RWPE2 (cell line): ENCODE measurements at places on chromosomes 1 and 21.

DNA sequence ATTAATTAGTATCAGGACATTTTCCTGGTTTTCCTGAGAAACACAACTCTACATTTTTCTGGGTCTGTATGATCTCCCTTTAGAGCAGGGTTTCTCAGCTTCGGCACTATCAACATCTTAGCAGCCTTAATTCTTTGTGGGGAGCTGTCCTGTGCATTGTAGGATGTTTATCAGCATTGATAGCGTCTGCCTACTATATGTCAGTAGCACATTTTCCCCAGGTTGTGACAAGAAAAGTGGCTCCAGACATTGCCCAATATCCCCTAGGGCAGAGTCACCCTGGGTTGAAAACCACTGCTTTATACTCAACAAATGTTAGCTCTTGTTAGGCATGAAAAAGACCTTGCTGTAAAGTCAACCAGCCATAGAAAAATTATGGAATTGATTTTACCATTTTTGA, 195.1 kb upstream of the FMN2 start:
- H3K27ac ChIP-seq, result no peak overlapping the region
- no peaks in the 10 kb centered on the region for H3K36me3 ChIP-seq
- no peak for DNase-seq
- no peaks in the 10 kb centered on the region for H3K27me3 ChIP-seq
- no peaks in the 10 kb centered on the region for H3K4me1 ChIP-seq

DNA sequence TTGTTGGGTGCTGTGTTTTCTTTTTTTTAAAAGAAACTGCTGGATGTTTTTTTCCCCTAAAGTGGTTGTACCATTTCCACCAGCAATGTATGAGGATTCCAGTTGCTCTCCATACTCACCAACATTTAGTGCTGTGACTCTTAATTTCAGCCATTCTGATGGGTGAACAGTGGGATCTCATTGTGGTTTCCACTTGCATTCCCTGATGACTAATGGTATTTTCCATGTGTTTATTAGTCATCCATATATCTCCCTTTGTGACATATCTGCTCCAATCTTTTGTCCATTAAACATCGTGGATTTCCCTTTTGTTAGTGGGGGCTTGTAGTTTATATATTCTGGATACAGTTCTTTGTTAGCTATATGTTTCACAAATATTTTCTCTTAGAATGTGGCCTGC, 206.0 kb downstream of the CAMTA1 start:
- H3K36me3 ChIP-seq, result no peaks in the 10 kb centered on the region
- no peak for DNase-seq
- H3K4me1 ChIP-seq, result peaks cover 8% of the 10 kb centered on the region
- no peak overlapping the region for H3K27ac ChIP-seq
- H3K4me3 ChIP-seq, result no peak overlapping the region

GRCh38 chr1:228365271-228366061, 41.2 kb downstream of the TRIM11 start:
- no peaks in the 10 kb centered on the region for H3K27me3 ChIP-seq
- no peak for DNase-seq
- H3K4me3 ChIP-seq, result no peak overlapping the region

DNA sequence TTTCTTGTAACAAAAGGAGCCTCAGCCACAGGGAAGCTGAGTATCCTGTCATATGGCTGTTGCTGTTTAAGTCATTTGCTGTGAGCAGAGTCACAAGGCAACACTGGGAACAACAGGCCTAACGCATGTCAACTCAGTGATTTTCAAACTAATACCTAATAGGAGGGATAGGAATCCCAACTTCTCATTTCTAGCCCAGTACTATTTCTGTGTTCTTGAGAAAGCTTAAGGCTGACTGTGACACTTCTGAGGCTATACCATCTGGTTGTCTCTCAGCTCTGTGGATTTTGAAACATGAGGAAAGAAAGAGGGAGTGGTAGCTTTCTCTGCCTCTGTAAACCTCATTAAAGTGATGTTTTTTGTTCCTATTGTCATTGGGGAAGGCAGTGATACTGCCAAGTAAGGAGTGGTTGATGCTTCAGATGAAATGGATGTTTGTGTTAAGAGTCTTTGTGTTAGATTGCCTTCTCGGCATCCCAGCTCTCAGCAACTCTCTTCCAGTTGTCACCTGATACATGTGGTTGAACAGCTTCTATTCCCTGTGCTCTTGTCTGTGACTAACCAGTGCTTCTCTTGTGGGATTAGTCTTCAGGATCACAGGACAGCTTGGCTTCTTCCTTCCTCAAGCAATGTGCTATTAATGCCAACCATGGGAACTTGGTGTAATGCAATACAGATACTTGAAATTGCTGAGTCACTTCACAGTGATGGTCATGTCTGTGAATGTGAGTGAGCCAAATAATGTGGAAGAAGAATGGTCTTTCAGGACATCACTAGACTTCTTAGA, 166.8 kb upstream of the IVNS1ABP start:
- H3K27ac ChIP-seq, result no peak overlapping the region
- H3K4me1 ChIP-seq, result no peaks in the 10 kb centered on the region
- H3K4me3 ChIP-seq, result no peak overlapping the region

DNA sequence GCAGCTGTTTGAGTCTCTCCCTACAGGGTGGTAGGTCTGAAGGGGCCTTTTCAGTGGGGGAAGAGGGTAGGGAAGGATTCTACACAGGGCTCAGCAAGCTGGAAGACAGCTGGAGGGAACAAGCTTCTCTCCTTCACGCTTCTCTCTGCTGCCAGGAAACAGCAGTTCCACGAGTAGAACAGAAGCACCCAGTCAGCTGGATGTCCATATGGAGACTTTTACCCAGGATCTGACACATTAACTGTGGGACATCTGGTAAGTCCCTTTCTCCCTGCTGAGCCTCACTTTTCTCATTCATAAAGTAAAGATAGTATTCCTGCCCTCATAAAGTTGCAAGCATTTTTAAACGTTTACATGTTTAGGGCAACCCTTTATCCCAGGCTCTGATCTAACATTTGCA, 280.3 kb downstream of the OMA1 start:
- H3K27ac ChIP-seq, result no peak overlapping the region
- no peaks in the 10 kb centered on the region for H3K27me3 ChIP-seq
- no peak overlapping the region for H3K4me3 ChIP-seq
- no peak for DNase-seq

DNA sequence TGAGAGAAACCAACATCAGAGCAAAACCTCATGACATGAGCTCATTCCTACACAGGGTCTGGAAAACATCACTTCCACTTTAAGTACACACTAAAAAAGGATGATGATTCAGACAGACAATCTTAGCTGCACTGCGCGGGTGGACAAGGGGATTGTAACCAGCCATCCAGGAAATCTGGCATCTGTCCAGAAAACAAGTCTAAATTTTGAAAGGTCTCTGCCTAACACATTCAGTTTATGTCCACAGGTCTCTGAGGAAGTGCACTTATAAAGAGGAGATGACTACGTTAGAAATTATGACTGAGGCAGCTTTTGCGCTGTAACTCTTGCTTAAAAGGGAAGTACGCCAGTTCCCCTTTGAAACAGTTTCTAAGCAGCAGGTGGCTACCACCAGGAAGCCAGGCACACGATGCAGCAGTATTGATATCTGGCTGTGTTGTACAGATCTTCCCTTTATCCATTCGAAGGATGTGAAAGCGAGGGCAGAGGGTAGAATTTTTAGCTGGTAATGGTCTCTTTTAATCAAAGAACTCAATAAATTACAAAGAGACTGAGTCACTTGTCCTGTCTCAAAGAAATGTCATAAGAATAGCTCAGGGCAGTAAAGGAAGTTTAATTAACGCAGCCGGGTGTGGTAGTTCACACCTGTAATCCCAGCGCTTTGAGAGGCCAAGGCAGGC, 128.0 kb downstream of the SETD4 start:
- H3K27me3 ChIP-seq, result no peaks in the 10 kb centered on the region
- peak overlapping the region; percentile 89 for H3K27ac ChIP-seq
- no peaks in the 10 kb centered on the region for H3K36me3 ChIP-seq

DNA sequence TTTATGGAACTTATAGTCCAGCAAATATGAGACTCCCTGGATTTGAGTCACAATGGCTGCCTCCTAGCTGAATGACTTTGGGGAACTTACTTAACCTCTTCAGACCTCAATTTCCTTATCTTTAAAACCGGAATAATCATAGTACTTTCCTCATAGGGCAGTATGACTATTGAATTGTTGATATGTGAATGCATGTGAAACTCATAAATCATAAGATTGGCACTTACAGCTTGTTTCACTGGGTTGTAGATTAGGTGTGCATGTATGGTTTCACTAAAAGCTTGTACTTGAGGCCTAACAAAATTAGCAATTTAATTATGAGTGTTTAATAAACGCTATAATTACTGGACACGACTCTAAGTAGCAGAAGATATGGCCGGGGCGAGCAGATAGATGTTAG, 72.5 kb downstream of the ST6GALNAC5 start:
- DNase-seq, result no peak
- no peak overlapping the region for H3K4me3 ChIP-seq
- no peaks in the 10 kb centered on the region for H3K4me1 ChIP-seq
- H3K36me3 ChIP-seq, result no peaks in the 10 kb centered on the region
- H3K27me3 ChIP-seq, result no peaks in the 10 kb centered on the region

- no peak overlapping the region for H3K27ac ChIP-seq
- no peaks in the 10 kb centered on the region for H3K4me1 ChIP-seq
- H3K36me3 ChIP-seq, result no peaks in the 10 kb centered on the region
These were observed 22.7 kb downstream of the PAX7 start for GRCh38 chr1:18653367-18653766.

- H3K27ac ChIP-seq, result no peak overlapping the region
- peak; percentile 24 for DNase-seq
- H3K36me3 ChIP-seq, result no peaks in the 10 kb centered on the region
- H3K4me3 ChIP-seq, result no peak overlapping the region
- no peaks in the 10 kb centered on the region for H3K27me3 ChIP-seq
These were observed 124.0 kb downstream of the DMRTB1 start for GRCh38 chr1:53583021-53583867.

DNA sequence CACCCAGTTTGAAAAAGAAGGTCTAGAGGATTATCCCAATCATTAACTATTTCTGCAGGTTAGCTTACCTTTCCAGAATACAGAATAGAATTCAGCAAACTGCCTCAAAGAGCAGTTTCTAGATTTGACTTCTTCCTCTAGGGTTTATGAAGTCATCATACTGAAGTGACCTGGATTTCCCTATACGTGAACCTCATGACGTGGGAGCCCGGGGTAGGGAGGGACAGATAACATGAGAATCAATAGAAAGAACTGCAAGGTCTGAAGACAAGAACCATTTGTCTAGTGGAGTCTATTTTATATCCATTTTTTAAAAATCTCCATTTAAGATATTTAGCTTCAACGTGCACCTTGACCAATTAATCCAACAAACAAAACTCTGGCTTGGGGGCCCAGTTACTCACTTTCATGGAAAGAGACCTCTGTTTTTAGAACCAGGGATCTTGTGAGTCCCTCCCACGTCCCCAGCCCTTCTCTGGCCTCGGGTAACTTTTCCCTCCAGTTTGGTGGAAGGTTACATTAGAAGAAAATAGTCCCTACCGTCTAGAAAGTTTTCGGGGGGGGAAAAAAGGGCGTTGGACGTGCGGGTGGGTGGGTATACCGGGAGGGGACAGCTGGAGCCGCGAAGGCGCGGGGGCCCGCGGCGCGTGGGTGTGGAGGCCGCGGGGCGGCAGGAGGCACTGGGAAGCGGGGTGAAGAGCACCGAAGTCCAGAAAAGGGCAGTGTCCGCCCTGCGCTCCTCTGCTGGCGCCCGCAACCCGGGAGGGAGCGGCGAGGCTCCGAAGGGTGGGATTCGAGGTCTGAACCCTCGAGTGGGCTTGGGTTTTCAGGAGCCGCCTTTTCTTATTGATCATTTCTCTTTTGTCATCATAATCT, 13.8 kb upstream of the POGZ start:
- peak overlapping the region; percentile 10 for H3K4me3 ChIP-seq
- H3K27ac ChIP-seq, result no peak overlapping the region
- H3K27me3 ChIP-seq, result no peaks in the 10 kb centered on the region
- DNase-seq, result no peak

DNA sequence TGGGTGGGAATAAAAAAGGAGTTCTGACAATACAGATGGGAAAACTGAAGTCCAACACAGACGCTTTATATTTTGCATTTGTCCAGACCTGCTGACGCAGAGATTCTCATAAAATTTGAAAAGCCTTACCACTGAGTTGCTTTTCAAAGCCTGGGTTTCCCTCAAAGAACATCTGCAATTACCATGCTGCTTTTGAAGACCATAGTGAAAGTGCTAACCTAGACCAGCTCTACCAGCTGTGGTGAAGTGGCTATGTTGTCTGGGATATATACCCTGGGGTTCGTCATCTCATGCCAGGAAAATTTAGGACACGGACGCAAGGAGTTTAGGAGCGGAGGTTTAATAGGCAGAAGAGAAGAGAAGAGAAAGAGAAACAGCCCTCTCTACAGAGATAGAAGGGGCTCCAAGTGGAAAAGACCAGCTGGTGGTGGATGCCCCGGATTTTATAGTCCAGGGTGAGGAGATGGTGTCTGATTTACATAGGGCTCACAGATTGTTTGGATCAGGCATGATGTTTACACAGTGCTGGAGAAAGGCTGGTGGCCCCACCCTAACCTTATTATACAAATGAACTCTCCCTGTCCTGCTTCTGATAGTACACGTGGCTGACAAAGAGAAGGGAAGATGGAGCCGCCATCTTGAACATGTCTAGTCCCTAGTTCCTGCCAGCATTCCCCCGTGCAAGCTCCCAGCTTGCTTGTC, 73.8 kb downstream of the AK4 start:
- H3K27me3 ChIP-seq, result no peaks in the 10 kb centered on the region
- no peak overlapping the region for H3K27ac ChIP-seq
- H3K36me3 ChIP-seq, result peaks cover 58% of the 10 kb centered on the region
- no peak for DNase-seq

GRCh38 chr1:101207891-101208290, 28.9 kb upstream of the S1PR1 start:
- H3K27me3 ChIP-seq, result no peaks in the 10 kb centered on the region
- DNase-seq, result no peak
- H3K36me3 ChIP-seq, result no peaks in the 10 kb centered on the region
- H3K4me1 ChIP-seq, result no peaks in the 10 kb centered on the region

GRCh38 chr1:108119500-108119899, 80.6 kb downstream of the SLC25A24 start:
- no peak overlapping the region for H3K27ac ChIP-seq
- peaks cover 7% of the 10 kb centered on the region for H3K4me1 ChIP-seq
- H3K4me3 ChIP-seq, result no peak overlapping the region
- no peaks in the 10 kb centered on the region for H3K27me3 ChIP-seq

DNA sequence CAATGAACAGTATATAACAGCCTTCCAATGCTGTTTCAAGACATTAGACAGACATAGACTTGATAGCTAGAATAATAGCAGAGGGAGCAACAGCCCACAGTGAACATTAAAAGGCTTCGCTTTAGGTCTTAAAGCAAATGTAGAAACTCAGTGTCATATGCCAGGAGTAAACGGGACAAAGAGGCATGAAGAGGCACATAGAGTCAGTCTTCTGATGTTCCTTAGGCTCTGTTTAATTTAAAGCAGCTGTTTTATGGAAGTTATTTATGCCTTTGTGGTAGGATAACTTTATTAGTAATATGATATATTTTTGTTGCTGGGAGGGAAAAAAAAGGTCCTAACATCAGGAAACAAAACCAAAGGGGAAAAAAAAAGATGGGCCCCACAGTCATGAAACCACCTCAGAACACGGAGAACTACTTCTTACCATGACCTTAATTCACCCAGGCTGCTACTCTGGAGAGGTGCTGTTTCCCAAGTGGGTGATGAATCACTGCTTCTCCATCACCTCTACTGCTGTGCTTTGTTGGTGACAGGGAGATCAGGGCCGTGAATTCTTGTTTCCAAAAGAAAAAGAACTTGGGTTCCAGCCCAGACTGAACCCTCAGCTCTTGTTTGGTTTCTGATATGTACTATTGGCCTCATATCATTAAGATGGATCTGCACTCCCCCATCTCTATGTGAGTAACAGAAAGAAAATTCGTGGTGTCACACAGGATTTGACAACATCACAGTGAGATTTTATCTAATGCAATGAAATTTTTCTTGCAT, 616.9 kb downstream of the KIF26B start:
- no peak overlapping the region for H3K27ac ChIP-seq
- DNase-seq, result no peak
- H3K36me3 ChIP-seq, result no peaks in the 10 kb centered on the region
